Naive thymus-derived CD8-positive, alpha-beta T cell (primary cell): ENCODE measurements at places on chromosomes 12 and 14.

GRCh38 chr12:112020947-112021457, 7.8 kb downstream of the ERP29 start:
- DNase-seq: no peak
- H3K27me3 ChIP-seq: no peaks in the 10 kb centered on the region
- peaks cover 57% of the 10 kb centered on the region for H3K4me1 ChIP-seq
- H3K4me3 ChIP-seq: no peak overlapping the region
- peak overlapping the region; percentile 78 for H3K27ac ChIP-seq
- H3K36me3 ChIP-seq: peaks cover 4% of the 10 kb centered on the region

DNA sequence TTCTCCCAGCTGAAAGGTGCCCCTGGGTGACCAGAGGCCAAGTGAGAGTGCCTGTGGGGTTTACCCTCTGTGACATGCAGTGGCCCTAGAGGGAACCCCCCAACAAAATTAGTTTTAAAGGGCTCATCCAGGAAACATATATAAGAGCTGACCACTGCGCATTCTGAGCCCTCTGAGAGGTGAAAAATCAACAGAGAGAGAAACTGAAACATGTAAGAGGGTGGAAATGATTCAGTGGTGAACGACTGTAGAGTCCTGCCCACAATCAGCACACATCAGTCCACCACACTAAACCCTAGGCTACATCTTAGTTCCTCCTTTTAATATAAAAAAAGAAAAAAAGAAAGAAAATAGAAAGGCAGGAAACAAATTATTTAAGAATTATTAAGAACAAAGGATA, 21.0 kb upstream of the ACSM4 start:
- no peak for DNase-seq
- H3K4me1 ChIP-seq: no peaks in the 10 kb centered on the region
- H3K36me3 ChIP-seq: peaks cover 10% of the 10 kb centered on the region
- H3K27ac ChIP-seq: no peak overlapping the region
- peaks cover 36% of the 10 kb centered on the region for H3K27me3 ChIP-seq
- H3K4me3 ChIP-seq: no peak overlapping the region

- H3K27ac ChIP-seq: peak overlapping the region; percentile 93
- peaks cover 74% of the 10 kb centered on the region for H3K36me3 ChIP-seq
- H3K27me3 ChIP-seq: no peaks in the 10 kb centered on the region
Observed at GRCh38 chr12:54968181-54968730, 16.3 kb downstream of the TESPA1 start.

DNA sequence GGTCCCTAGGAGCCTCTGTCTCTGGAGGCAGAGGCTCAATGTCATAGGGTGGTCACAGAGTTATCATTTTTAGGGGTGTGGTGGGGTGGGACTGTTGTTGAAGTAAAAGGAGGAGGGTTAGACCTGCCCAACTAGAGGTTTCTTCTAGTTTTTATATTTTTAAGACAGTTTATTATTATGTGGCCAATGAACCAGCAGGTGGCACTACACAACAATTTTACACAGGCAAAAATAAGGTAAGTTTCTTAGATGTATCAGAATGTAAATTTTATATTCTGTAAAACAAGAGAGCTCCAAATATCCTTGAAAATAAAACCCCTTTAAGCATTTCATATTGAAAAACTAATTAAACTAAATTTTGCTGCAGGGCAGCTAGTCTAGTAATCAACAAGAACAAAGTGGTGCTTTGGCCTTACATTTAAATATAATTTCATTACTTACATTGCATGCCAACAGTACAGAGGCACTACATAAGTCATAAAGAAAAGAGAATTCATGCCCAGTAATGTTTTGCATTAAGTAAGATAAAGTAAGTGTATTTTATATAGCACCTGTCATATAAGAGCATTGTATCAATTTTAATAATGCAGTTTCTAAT, 22.2 kb upstream of the OVCH1 start:
- no peaks in the 10 kb centered on the region for H3K4me1 ChIP-seq
- H3K4me3 ChIP-seq: no peak overlapping the region
- no peak overlapping the region for H3K27ac ChIP-seq
- DNase-seq: no peak
- H3K27me3 ChIP-seq: peaks cover 10% of the 10 kb centered on the region

DNA sequence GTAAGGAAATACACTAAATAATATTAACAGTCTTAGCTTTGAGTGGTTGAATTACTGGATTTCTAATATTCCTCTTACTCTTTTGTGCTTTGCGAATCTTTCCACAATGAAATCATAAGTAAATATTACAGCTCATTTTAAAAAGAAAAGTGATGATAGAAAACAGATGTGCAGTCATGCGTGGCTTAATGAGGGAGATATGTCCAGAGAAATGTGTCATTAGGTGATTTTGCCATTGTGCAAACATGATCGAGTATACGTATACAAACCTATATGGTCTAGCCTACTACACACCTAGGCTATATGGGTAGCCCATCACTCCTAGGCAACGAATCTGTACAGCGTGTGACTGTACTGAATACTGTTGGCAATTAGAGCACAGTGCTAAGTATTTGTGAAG, 59.3 kb downstream of the SLC15A5 start:
- no peaks in the 10 kb centered on the region for H3K4me1 ChIP-seq
- H3K4me3 ChIP-seq: no peak overlapping the region
- no peaks in the 10 kb centered on the region for H3K36me3 ChIP-seq
- no peaks in the 10 kb centered on the region for H3K27me3 ChIP-seq

- no peak overlapping the region for H3K27ac ChIP-seq
- peaks cover 11% of the 10 kb centered on the region for H3K4me1 ChIP-seq
- no peak for DNase-seq
Observed at GRCh38 chr12:124632519-124632984, 65.1 kb upstream of the NCOR2 start.

GRCh38 chr12:16789204-16789790, 183.3 kb upstream of the LMO3 start:
- peaks cover 6% of the 10 kb centered on the region for H3K36me3 ChIP-seq
- H3K4me3 ChIP-seq: no peak overlapping the region
- H3K4me1 ChIP-seq: no peaks in the 10 kb centered on the region
- H3K27ac ChIP-seq: no peak overlapping the region
- H3K27me3 ChIP-seq: no peaks in the 10 kb centered on the region

GRCh38 chr12:22474970-22475720, 69.2 kb downstream of the C2CD5 start:
- H3K4me3 ChIP-seq: no peak overlapping the region
- DNase-seq: no peak
- H3K27me3 ChIP-seq: no peaks in the 10 kb centered on the region

DNA sequence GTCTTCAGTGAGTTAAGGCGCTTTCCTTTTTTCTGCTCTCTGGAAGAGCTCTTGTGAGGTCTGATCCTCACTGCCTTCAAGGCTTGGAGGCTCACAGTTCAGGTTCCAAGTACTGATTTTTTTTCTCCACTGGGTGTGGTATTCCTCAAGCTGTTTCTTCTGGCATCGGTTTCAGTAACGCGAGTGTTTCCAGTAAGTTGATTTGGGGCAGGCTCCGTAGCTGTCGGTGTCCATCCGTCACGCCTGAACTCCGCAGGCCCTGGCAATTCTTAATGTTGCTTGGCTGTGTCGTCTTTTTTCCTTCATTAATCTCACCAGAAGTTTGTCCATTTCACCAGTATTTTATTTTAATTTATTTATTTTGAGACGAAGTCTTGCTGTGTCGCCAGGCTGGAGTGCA, 30.6 kb downstream of the LRCOL1 start:
- H3K27ac ChIP-seq: no peak overlapping the region
- no peaks in the 10 kb centered on the region for H3K36me3 ChIP-seq
- H3K4me3 ChIP-seq: no peak overlapping the region
- no peaks in the 10 kb centered on the region for H3K4me1 ChIP-seq

- no peak for DNase-seq
- H3K27ac ChIP-seq: no peak overlapping the region
- no peaks in the 10 kb centered on the region for H3K36me3 ChIP-seq
- H3K4me1 ChIP-seq: no peaks in the 10 kb centered on the region
- no peaks in the 10 kb centered on the region for H3K27me3 ChIP-seq
Observed at GRCh38 chr12:101719566-101719965, 19.7 kb downstream of the SYCP3 start.

- no peak overlapping the region for H3K4me3 ChIP-seq
- H3K27ac ChIP-seq: no peak overlapping the region
- no peaks in the 10 kb centered on the region for H3K36me3 ChIP-seq
- H3K27me3 ChIP-seq: no peaks in the 10 kb centered on the region
- H3K4me1 ChIP-seq: peaks cover 2% of the 10 kb centered on the region
Observed at GRCh38 chr12:124370851-124371250, 76.0 kb downstream of the RFLNA start.

DNA sequence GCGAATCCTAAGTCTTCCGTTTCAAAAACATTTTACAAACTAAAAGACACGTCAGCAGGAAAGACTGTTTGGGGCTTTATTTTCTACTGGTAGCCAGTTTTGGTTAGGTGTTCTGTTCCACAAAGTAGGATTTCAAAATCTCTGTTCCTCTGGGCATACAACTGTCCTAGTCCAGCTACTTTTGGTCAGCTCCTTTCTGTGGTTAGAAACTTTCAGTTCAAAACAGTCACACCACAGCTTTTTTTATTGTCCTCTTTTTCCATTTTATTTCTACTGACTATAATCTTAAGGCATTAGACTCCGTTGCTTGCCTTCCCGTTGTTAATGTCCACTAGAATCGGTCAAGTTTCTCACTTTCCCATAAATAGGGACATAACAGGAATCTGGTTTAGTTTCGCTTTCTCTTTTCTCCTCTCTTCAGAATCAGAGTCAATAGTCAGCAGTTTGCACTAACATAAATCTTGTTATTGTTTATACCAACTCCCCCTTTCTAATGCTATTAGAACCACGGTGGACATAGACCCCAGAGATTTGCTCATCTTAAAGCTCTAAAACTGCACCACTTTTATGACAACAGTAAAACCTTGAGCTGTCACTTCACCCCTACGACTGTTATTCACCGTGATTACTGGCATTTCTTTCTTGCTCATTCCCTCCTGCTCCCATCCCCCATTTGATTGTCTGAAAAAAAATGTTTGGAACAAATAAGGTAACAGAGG, 41.5 kb upstream of the NPAS3 start:
- H3K4me1 ChIP-seq: peaks cover 2% of the 10 kb centered on the region
- H3K27me3 ChIP-seq: no peaks in the 10 kb centered on the region
- H3K36me3 ChIP-seq: no peaks in the 10 kb centered on the region
- peak overlapping the region; percentile 62 for H3K4me3 ChIP-seq
- no peak overlapping the region for H3K27ac ChIP-seq
- DNase-seq: no peak

DNA sequence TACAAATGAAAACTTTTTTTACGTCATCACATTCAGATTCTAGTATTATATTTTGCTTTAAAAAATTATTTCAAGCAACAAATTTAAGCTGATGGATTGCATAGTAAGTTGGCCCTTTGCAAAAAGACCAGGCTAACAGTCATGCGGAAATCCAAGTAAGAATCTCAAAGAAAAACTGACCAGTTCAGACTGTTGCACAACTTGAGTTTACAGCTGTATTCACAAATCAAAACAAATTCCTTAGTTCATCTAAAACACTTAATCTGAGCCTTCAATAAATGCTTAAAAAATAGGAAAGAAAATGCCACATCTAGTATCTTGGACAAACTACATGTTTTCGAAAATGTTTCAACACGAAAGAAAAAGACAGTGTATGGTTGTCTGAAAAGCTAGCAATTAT, 847 bp downstream of the CCDC59 start:
- peak overlapping the region; percentile 98 for H3K4me3 ChIP-seq
- H3K27ac ChIP-seq: peak overlapping the region; percentile 100
- peaks cover 55% of the 10 kb centered on the region for H3K4me1 ChIP-seq
- DNase-seq: no peak

DNA sequence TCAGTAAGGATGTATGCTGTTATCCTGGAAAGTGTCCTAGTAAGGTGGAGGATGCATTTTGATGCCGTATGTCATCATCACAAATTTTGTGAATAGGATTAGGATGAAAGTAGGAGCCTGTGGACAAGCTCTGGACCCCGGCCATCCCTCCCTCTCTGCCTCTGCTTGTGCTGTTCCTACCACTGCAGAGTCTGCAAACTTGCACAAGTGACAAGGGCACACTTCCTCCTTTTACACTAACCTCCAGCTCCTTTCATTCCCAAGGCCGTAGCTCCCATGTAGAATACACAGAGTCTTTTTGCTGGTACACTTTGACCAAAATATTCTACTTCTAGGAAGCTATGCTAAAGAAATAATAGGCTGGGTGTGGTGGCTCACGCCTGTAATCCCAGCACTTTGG, 13.3 kb upstream of the TMCC3 start:
- H3K27ac ChIP-seq: no peak overlapping the region
- no peaks in the 10 kb centered on the region for H3K4me1 ChIP-seq
- peaks cover 8% of the 10 kb centered on the region for H3K27me3 ChIP-seq
- H3K36me3 ChIP-seq: no peaks in the 10 kb centered on the region

DNA sequence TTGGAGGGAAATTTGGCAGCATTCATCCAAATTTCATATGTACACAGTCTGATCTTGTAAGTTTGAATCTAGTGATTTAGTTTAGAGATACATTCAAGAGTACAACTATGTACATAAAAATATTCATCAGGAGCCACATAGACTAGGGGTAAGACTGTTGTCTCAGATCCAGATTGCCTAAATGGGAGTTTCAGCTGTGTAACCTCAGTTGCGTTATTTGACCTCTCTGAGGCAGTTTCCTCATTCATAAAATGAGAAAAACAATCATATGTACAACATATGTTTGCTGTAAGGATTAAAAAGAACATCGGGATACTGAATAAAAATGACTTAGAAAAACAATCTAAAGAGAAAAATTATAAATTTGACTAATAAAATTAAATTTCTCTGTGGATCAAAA, 577.5 kb downstream of the RPL10L start:
- H3K27me3 ChIP-seq: no peaks in the 10 kb centered on the region
- no peak overlapping the region for H3K27ac ChIP-seq
- no peaks in the 10 kb centered on the region for H3K4me1 ChIP-seq

DNA sequence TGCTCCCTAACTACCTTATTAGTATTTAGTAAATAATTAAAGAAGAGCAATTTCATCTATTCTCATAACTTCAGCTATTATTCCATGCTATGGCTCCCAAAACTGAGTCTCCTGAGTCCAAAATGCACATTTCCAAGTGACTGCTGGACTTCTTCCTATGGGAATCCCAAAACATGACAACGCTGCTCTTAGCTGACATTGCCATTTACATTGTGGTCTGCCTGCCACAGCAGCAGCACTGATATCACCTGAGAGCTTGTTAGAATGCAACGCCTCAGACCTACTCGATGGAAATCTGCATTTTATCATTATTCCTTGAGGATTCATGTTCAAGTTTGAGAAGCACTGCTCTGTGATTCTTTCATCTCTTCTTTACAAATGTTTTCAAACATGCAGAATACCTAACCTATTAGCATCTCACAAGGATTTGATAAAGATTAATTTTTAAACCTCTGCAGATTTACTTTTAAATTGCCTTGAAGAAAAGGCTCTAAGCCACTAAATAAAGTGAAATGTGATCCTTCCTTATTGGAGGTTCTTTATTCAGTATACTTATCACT, 77.7 kb downstream of the SEC23A start:
- no peaks in the 10 kb centered on the region for H3K36me3 ChIP-seq
- peaks cover 3% of the 10 kb centered on the region for H3K4me1 ChIP-seq
- no peaks in the 10 kb centered on the region for H3K27me3 ChIP-seq
- no peak overlapping the region for H3K4me3 ChIP-seq
- no peak overlapping the region for H3K27ac ChIP-seq

- H3K4me1 ChIP-seq: no peaks in the 10 kb centered on the region
- no peak overlapping the region for H3K27ac ChIP-seq
- no peaks in the 10 kb centered on the region for H3K36me3 ChIP-seq
- no peak for DNase-seq
Observed at GRCh38 chr12:30980955-30981662, 54.6 kb downstream of the TSPAN11 start.

GRCh38 chr12:119412811-119413794, 78.6 kb downstream of the CCDC60 start:
- peaks cover 17% of the 10 kb centered on the region for H3K27me3 ChIP-seq
- no peaks in the 10 kb centered on the region for H3K4me1 ChIP-seq
- no peak overlapping the region for H3K4me3 ChIP-seq
- H3K36me3 ChIP-seq: no peaks in the 10 kb centered on the region
- no peak overlapping the region for H3K27ac ChIP-seq
